ENCODE measurements at places on chromosomes 4 and X.

DNA sequence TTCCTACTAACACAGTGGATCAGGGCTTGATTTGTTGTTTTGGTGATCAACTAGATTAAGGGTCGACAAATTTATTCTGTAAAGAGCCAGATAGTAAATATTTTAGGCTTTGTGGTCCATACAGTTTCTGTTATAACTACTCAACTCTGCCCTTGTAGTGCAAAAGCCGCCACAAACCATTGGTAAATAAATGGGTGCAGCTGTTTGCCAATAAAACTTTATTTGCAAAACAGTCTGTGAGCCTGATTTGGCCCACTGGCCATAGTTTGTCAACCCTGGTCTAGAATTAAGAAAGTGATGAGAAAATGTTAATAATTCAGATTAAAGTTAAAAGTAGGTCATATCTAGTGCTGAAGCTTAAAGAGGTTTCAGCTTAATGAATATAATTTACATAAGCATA, 84.0 kb upstream of the TRIM2 start:
- DNase-seq: no peak

DNA sequence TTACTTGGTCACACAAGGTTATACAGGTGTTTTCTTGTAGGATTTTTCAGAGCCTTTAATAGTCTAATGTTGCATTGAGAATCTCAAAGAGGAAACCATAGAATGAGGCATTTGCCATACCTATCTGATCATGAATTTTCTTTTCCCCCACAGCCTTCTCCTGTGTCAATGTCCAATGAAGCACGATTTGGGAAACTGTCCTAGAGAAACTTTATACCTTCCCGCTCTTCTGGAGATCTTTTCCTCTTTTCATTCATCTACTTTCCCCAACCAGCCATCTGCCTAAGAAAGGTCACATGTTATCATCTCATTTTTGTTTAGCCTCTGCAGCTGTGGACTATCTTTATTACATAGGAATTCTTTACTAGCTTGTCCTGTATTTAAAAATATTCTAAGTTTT, 19.9 kb downstream of the VSIG4 start:
- no peak for DNase-seq

DNA sequence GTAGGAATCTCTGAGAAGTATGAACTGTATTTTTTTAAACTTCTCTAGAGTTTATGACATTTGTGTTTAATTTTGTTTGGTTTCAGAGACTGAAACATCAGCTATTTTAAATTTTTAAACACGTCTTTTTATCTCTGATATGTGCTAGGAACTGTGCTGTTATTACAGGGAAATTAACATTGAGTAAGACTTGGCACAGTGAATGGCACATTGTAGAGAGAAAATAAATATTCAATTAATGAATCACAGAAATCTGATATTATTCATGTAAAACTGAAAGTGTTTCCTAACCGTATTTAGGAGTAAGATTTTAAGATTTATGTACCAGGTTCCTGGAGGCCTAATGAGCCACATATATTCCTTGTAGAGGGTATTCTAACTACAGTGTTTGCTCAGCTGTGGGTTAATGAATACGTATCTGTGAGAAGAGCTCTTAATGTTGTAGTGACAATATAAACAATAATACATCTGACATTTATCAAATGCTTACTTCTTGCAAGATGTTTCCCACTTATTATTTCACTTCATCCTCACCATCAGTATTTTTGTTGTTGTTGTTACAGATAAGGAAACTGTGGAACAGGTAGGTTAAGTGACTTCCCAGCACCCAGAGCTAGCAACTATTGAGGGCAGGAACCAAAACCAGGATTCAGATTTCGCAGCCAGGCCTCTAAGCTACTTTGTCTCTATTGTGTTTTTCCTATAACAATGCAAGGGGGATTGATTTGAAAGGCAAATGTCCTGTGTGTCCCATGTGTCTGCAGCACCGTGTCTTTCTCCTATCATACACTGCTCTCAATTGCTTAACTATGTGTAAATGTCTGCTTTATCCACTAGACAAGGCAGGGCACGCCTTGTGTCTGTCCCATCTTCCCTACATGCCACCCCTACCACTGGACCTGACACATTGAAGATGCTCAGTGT, 121.1 kb upstream of the FAM9C start:
- no peak for DNase-seq

DNA sequence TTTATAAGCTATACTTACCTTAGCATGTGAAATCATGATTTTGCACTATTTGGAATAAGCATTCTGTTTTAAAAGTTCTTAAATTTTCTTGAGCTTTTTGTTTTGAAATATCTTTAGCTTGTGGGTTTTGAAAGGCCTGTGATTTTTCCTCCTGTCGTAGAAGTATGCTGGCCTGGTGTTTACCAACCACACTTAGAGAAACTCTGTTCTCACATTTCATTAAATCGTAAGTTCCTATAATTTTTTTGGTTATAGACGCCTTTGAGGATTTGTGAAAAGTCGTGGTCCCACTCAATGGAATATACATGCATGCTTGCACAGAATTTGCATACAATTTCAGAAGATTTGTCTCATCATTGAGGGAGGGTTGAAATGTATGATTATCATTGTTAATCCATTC, 63.6 kb downstream of the PDLIM5 start:
- DNase-seq: no peak

- peak; percentile 1 for DNase-seq
These were observed 508.1 kb upstream of the ARX start for GRCh38 chrX:25523574-25524540.

DNA sequence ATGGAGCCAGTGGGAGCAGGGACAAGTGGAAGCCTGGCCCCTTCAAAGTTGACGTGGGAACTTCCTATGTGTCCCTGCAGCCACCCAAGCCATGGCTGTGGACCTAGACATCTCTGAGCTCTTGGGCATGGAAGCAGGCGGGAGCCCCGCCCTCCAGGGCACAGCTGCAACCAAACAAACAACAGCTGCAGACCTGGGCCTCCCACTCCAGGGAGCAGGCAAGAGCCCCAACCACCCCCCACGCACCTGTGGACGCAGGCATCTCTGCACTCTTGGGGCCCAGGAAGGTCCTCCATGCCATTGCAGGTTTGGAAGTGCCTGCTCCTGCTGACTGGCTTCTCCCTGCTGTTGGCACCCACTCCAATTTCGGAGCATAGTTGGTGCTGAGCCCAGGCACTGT, 118.6 kb downstream of the ZMAT1 start:
- DNase-seq: no peak

- no peak for DNase-seq
These were observed 227.3 kb upstream of the CENPE start for GRCh38 chr4:103425406-103425805.

DNA sequence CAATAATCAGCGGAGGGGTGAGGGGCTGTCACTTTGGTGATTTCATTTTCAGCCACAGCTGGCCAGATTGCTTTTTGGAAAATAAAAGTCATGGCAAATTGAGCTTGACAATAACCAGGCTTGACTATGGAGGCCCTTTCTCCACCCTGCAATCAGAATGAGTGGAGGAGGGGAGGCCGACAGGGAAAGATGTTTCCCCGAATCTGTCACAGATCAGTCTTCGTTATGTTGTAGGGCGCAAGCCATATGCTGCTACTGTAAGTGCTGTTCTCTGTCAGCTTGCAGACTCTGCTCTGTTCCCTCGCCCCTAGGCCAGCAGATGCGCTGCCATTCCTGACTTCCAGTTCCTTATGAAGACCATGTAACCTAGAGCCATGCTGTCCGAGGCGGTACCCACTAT, 114.1 kb downstream of the MGST2 start:
- DNase-seq: no peak

DNA sequence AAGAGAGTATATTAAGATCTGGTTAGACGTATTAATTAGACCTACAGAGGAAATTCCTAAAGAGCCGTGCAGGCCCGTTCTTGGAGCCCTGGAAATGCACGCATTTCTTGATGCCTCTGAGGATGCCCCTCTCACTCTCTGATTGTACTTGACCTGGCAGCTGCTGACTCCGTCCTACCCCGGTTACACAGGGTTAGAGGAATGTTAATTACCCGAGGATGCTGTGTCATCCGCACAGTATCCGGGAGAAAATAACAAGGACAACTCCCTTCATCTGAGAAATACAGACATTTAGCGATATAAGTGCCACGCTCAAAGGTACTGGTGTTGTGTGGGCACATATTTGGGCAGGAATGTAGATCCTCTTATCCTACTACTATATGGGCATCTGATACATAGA, 404.6 kb upstream of the FAT1 start:
- DNase-seq: no peak

DNA sequence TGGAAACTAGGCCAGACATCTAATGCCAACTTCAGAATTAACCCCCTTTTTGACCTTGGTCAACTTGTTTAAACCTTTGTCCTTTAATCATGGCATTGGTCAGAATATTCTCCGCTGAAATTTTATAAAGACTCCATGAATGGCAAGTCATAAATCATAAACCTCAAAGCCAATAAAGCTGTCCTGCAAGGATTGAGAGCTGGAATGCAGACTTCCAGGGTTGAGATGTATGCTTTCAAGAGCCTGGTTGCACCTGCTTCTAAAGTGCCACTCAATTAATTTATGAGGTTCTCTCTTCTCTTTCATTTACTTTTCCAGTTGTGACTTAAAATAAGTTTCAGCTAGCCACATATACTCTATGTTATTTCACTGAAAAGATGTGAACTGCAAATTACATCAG, 136.2 kb upstream of the HCCS start:
- DNase-seq: no peak

DNA sequence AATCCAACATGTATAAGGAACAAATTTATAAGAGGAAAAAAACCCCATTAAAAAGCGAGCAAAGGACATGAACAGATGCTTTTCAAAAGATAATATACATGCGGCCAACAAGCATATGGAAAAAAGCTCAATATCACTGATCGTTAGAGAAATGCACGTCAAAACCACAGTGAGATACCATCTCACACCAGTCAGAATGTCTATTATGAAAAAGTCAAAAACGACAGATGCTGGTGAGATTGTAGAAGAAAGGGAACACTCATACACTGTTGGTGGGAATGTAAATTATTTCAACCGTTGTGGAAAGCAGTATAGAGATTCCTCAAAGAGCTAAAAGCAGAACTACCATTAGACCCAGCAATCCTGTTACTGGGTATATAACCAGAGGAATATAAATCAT, 465.4 kb downstream of the TMA16 start:
- DNase-seq: no peak

- DNase-seq: no peak
These were observed 49.7 kb upstream of the TMEM154 start for GRCh38 chr4:152729466-152729865.

GRCh38 chrX:101416691-101417090, 8.7 kb downstream of the HNRNPH2 start:
- no peak for DNase-seq

GRCh38 chrX:112865464-112866025, 24.9 kb upstream of the AMOT start:
- no peak for DNase-seq

All from amygdala (tissue), 56 donors.